A549 treated with Hydrocortisone at 1 μM for 4 hours (cell line): ENCODE measurements at places on chromosomes 3 and 15. TPM values are rescaled to one million over a fixed set of nuclear protein-coding genes. Genes with fewer than 3 reads are reported as not detected.

Gene SCN11A
- not detected in 5 replicates for total RNA-seq

Gene MITF
- total RNA-seq, result 4.9 to 7.2 TPM (median 6.4 TPM) in 5 replicates

Gene MOBP
- 0.09 to 0.24 TPM in 2 of 5 replicates, not detected in the others for total RNA-seq

Gene ACP3
- total RNA-seq, result 0.10 TPM in 1 of 5 replicates, not detected in the others

Gene PIGZ
- 1.1 to 1.9 TPM (median 1.5 TPM) in 5 replicates for total RNA-seq

Gene P2RY14
- total RNA-seq, result not detected in 5 replicates

Gene IGSF10
- total RNA-seq, result 0.30 to 0.54 TPM (median 0.47 TPM) in 5 replicates

Gene ANKRD28
- total RNA-seq, result 41.8 to 66.9 TPM (median 52.0 TPM) in 5 replicates
